Right forelimb (tissue), 1 donor: ENCODE measurements at places on chromosomes 13 and 19.

DNA sequence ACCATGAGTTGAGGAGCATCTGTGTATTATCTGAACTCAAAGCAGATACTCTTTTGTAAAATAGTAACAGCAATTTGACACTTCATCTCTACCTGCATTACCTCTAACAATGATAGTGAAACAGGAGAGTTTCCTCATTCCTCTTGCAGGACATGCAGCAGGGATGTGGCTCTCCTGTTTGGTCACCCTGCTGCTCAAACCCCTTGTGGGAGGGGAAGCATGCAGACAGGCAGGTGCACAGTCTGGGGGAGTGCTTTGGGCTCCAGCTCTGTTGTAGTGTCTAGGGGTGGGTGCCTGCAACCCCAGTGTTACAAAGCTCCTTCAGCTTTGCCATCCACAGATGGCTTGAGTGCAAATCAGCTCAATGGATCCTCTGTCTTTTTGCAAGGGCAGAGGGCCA lies 827.6 kb downstream of the DACH1 start:
- DNase-seq, result no peak

DNA sequence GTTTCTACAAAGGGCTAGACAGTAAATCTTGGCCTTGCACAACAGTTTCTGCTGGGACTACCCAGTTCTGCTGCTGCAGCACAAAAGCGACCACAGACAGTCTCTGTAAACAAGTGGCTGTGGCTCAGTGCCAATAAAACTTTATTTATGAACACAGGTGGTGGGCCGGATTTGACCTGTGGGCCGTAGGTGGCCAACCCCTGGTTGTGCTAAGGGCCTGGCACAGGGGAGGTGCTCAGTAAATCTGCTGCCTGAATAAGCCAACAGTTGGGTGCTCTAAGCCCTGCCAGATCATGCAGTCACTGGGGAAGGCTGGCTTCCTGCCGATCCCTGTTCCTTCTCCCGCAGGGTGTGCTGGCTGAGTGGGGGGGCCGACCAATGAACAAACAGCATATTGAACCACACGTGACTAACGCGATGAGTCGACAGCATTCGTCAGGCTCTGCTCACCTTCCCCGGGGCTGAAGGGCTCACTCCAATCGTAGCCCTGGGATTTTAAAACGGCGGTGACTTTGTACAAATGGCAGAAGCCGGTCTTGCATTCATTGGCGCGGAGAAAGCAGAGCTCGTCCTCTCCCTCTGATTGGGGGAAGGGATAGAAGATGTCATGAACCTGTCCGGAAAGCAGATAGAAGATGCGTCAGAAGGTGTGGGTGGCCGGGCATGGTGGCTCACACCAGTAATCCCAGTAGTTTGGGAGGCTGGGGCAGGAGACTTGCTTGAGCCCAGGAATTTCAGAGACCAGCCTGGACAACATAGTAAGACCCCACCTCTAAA lies 24.3 kb upstream of the MYDGF start:
- DNase-seq, result no peak

DNA sequence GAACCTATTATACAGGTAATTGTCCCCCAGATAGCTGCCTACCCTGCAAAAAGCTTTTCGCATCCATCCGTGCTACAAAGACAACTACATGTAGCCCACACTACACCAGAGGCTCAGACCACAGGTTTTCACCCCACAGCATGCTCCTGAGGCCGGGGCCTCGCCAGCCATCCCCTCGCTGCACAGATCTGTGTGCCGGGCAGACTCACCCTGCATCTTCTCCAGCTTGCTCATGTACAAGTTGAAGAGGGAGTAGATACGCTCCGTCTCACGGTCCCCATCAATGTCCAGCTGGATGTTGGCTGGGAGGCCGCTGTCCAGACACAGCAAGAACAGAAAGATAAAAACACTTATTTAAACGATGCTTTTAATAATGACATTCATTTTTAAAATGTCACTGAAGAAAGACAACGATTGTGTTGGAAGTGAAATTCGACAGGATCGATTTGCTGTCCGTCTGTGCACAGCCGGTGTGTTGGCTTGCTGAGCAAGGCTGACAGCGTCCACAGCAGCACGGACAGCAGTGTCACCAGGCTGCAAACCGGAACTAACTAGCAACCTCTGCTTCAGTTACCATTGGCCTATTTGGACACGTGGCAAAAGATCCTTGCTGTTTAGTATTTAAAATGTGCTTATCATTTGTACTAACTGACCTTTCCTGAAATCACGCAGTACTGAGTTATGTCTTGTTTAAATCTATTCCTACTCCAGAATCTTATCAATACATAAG lies 18.6 kb upstream of the C13orf46 start:
- no peak for DNase-seq

- DNase-seq, result no peak
Measured at GRCh38 chr13:75222031-75222430, 259.9 kb downstream of the TBC1D4 start.

- DNase-seq, result no peak
Measured at GRCh38 chr13:46339035-46339666, 47.9 kb downstream of the RUBCNL start.

DNA sequence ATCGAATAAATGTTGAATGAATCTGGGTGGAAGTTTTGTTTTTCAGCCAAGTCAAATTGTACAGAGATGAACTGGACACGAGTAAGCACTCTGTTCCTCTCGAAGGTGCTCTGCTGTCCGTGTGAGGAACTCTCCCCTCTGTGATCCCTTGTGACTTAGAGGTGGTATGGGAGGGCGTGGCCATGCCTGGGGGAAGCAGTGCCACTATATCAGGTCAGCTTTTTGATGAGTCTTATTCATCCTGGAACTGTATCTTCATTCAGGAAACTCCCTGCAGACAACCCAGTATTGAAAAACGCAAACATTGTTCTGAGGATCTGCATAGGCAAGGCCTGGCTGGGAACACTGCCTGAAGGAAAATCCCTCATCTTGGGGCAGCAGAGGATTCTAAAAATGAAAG lies 45.7 kb upstream of the FLT1 start:
- no peak for DNase-seq

DNA sequence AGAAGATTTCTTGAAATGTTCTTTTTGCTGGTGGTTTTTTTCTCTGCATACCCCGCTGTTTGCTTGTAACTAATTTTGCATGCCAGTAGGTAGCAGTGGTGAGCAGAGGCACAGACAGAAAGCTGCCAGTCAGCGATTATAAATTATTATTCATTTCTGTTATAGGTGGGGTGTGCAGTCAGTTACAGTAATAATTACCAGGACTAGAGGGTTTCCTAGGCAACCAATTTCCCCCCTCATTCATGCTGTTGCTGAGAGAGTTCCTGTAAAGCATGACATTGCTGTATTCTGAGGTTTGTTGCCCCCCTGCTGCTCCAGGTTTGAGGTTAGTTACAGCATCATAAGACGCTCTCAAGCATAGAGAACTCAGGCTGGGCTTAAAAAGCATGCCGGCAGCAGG lies 104.5 kb downstream of the URI1 start:
- DNase-seq, result no peak

DNA sequence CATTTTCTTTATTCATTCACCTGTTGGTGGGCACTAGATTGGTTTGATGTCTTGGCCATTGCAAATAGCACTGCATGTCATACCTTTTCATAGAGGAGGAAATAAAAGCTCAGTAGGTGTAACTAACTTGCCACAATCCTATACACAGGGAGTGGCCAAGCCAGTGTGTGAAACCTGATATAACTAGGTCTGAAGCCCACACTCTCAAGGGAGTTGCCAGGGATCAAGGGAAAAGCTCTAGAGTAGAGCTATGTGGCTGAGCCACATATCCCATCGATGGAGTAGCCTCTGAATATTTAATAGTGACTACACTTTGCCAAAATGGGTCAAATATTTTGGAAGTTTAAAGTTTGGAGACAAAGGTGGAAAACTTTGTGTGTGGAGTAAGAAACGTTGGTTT lies 66.1 kb upstream of the TSHZ3 start:
- no peak for DNase-seq

GRCh38 chr19:5971714-5972354 lies 6.1 kb downstream of the RANBP3 start:
- DNase-seq, result no peak

DNA sequence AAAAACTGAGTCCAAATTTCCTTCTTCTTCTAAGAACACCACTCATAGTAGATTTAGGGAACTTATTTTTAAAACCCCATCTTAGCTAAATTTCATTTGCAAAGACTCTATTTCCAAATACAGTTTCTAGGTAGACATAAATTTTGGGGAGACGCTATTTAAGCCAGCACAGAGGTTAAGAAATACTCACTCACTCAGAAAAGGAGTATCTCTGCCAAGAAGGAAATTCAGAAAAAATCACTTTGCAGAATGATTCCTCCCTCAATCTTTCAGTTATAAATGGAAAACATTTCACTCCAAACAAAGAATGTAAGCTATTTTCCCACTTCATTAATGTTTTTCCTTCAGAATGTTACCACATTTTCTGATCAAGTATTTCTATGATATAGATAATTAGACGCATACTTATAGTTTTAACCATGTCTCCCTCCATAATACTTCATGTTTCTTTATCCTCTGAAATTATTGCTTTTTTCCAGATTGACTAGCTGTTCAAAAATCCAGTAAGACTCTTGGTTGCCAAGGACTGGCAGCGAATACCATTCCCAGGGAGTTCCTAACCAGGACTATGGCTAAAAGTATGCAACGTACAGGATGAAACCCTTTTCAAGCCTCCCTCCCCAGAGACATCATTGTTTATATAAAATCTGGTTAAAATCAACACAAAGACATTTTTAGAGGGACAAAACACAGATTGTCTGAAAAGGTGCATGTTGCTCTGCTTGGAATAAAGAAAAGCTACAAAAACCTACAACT lies 52.5 kb upstream of the RXFP2 start:
- DNase-seq, result no peak

DNA sequence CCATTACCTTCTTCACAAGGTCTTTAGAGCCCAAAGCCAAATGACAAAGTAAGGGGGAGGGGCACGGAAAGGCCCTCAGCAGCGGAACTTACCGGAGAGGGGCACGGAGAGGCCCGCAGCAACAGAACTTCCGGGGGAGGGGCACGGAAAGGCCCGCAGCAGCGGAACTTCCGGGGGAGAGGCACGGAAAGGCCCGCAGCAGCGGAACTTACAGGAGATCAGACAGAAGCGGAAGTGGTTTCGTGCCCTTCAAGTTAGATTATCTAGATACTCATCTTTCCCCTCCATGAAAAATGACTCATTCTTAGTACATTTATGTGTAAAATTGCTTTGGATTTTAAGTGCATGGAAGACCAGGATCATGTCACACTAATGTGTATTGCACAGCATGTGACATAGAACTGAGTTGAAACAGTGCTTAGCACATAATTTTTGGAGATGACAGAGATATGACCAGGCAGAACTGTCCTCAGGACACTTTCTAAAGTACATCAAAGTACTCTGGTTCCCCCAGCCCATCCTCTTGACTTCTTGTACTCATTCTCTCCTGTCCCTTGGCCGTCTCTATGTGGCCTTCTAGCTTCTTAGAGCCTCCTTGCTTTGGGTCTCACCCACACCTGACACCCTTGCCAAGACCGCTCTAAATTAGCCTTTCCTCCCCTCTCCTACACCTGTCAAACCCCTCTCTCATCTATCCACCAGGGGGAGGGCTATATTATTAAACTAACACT lies 25.7 kb upstream of the TPTE2 start:
- no peak for DNase-seq

DNA sequence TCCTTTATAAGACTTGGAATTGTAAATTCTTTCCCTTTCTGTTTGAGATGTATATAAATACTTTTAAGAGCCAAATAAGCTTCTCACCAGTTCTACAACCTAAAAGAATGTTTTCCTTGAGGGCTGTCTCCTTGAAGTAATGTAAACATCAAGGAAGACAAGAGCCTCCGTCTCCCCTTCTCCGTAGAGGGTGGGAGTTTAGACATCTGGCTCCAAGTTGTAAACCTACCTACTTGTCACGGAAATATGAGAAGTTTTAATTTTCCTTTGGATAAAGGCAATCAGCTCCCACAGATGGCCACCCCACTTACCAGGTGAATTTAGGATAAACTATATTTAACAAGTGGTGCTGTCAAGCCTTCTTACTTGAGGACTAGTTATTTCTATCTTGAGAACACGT lies 237.9 kb downstream of the NALCN start:
- no peak for DNase-seq
